ENCODE measurements at places on chromosomes 11 and 22.

DNA sequence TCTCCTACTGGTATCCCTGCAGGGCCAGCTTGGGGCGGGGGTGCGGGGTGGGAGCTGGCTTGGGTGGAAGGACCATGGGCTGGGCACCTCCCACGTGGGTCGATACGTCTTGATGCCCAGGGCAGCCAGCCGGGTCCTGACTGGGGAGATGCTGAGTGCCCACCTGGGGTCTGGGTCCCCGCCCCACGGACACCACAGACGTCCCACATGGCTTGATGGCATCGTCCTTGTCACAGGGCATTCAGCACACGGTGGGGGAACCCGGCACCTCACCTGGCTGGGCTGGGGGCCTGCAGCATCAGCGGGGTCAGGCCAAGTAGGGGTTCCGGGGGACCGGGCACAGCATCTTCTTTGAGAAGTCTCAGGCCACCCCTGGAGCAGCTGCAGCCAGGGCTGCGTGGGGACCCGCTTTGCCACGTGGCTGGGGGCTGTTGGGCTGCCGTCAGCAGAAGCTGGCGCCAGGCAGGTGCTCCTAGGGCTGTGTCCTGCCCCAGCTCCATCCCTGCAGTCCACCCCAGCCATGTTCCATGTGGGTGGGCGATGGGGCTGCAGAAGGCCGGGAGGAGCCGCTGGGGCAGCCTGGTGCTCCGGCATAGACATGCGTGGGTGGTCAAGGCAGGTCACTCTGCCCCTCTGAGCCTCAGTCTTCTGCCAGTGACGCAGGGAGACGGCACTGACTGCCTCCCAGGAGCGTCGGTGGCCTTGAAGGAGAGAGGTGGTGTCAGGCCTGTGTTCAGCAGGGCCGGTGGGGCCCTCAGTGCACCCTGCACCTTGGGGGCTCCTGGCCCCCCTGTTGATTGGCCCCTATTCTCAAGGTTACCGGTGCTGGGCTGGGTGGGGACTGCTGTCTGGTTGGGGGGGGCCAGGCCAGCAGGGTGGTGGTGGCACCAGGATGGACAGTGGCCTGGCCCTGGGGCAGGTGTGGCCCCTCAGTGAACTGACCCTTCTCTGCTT lies 8.4 kb downstream of the SELENOO start:
- DNase-seq: no peak

- peak; percentile 37 for DNase-seq
Measured at GRCh38 chr22:21642584-21643448, 714 bp downstream of the SDF2L1 start.

GRCh38 chr22:24208012-24208749 lies 26.9 kb downstream of the SUSD2 start:
- peak; percentile 100 for DNase-seq

GRCh38 chr11:62340269-62340901 lies 3.1 kb downstream of the ASRGL1 start:
- DNase-seq: peak; percentile 46

GRCh38 chr11:35800970-35801953 lies 138.7 kb downstream of the TRIM44 start:
- DNase-seq: no peak

Measured in amniotic epithelial cell (primary cell).